NCI-H774 (cell line): ENCODE measurements at places on chromosomes 3 and 15.

GRCh38 chr3:149234671-149235245, 13.1 kb upstream of the CP start:
- DNase-seq: no peak

DNA sequence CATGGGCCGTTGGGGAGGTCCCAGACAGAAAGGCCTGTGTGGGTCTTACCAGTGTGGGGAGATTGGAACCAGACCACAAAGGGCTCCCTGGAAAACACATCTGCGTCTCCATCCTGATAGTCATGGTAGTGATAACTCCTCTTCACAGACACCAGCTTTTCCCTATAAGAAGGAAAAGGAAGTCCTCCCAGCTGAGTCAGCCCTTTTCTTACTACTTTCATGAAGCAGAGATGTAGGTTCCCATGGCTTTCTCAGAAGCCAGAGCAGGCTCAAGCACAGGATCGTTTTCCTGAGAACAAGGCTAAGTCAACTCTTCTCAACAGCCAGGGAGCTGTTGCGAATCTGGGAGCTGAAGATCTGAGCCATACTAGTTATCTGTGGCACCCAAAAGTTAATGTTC, 6.1 kb downstream of the DNASE1L3 start:
- DNase-seq: no peak

DNA sequence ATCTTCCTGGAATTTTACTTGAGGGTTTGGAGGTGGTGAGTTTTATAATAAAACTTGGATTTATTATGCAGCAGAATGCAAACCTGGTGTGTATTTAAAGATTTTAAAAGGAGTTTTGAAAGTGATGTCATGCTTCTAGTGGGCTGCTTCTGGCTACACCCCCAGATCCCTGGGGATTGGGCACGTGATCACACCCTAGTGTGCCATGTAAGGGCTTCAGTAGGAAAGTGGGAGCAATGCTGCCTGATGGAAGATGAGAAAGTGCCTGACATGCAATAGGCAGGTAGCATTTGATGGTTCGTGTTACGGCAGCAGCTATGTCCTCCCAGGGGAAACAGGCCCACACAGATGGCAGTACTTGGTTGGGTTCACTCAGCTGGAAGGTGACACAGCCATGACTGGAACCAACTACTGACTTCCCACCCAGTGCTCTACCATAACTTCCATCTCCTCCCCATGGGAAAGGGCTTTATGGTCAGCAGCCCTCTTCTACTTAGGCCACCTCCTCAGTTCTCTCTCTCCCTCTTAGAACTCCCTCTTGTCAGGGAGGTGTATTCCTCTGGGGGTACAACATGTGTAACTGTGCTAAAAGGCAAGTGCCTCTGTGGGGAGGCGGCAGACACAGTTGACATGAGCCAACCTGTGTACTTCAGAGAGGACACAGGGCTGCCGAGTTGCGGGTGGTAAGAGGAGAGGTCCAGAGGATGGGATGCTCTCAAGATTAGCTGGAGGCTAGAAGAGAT, 5.6 kb downstream of the ITPKA start:
- DNase-seq: no peak

DNA sequence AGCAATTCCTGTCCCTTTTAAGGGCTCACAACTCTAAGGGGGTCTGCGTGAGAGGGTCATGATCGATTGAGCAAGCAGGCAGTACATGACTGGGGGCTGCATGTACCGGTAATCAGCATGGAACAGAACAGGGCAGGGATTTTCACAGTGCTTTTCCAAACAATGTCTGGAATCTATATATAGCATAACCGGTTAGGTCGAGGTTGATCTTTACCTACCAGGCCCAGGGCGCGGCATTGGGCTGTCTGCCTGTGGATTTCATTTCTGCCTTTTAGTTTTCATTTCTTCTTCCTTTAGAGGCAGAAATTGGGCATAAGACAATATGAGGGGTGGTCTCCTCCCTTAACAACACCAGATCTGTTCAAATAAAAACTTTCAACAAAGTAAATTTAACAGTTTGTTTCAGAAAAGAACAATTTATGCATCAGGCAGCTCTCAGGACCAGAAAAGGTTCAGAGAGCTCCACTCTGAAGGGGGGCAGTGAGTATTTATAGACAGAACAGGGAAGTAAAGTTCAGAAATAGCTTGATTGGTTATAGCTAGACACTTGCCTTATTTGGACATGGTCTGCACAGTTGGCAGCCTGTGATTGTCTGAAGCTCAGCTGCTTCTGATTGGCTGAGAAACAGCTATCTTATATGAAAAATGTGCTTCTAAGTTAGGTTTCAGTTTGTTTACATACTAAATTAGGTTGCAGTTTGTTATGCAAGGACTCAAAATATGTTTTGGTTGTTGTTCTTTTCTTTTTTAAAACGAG, 17.2 kb upstream of the B4GALT4 start:
- DNase-seq: no peak

GRCh38 chr3:16508243-16508578, 5.3 kb downstream of the RFTN1 start:
- no peak for DNase-seq

- DNase-seq: no peak
Measured at GRCh38 chr15:61318802-61319525, 89.9 kb upstream of the RORA start.

- peak; percentile 70 for DNase-seq
Measured at GRCh38 chr3:183298701-183299153, 45.7 kb downstream of the B3GNT5 start.

DNA sequence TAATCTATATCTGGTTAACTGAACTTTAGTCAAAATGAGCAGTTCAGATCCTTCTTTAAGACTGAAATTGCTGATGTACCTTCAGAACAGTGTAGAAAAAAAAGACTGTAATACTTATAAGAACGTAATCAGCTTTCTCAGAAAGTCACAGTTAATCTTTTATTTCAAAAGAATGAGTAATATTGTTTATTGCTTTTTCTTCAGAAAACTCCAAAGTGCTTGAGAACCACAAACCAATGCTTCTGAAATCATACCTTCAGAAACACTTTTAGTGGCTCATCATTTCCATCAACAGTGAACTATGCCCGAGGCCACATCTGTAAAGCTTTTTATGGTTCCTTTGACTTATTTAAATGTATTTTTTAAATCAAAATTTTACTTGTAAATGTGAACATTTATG, 33.3 kb upstream of the CLASP2 start:
- DNase-seq: no peak

DNA sequence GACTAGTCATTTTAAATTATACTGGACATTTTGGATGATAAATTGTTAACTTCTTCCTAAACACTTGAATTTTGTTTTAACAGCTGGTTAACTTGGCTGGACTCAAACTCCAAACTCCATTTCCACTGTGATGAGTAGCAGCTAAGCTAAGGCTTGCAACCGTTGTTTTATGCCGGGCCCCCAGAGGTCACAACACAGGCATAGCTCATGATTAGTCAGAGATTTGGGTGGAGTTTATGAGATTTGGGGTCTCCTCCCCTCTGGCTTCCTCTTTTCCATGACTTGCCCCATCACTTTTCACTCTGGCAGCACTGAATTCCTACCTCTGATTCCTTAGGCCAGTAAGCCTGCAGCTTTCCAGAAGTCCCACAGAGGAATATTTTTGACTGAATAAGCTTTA, 12.8 kb downstream of the THAP10 start:
- no peak for DNase-seq

DNA sequence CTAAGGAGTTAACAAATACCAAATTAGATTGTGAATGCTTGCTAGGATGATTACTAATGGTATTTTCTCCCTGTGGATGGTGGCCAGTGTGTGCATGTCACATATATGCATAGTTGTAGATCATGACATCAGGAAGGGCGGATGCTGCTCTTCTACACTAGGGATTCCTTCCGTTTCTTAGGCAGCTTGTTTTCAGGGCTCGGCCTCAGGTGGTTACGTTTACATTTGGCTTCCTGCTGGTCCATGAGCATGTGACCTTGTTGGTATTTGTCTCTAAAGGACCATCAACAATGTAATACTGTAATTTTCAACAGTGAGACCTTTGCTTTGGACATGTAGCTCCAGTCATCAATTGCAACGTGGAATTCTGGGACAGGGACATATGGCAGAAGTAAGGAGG, 221.4 kb downstream of the NR1D2 start:
- no peak for DNase-seq

DNA sequence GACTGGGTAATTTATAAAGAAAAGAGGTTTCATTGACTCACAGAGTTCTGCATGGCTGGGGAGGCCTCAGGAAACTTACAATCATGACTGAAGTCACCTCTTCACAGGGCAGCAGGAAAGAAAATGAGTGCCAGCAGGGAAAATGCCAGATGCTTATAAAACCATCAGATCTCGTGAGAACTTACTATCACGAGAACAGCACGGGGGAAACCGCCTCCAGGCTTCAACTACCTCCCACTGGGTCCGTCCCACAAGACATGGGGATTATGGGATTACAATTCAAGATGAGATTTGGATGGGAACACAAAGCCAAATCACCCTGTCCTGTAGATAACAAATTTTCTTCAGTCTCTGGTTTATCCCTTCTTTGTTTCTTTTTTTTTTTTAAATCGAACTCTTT, 31.0 kb upstream of the AVEN start:
- DNase-seq: no peak

GRCh38 chr3:80553211-80553610, 785.4 kb upstream of the ROBO1 start:
- DNase-seq: no peak

DNA sequence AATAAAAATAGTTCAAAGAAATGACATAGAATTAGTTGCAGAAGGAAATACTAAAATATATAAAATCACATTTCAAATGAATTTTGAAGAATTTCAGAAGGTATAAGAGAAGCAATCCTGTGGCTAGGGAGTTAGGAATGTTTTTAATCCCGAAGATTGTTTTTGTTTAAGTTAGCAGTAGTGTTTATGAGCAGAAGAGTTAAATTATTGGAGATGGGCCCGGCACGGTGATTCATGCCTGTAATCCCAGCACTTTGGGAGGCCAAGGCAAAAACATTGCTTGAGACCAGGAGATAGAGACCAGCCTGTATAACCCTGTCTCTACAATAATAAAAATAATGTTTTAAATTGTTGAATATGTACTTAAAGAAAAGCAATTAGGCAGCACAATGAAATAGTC, 432.5 kb downstream of the MFSD1 start:
- no peak for DNase-seq

DNA sequence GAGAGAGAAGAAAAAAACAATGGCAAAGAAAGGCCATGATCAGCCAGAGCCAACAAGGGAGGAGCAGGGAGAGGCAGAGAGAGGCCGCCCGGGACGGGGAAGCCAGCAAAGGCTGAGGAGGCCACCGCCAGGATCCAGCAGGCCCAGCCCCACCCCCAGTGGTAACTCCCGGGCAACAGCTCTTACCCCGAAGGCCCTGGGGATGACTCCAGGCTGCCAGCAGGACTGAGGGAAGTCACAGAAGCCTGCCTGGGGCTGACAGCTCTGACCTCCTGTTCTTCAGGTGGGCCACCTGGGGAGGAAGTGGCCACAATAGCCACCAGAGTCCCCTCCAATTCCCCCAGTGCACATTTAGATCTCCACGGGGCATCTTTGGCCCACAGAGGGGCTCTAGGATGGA, 184.3 kb upstream of the LINGO1 start:
- DNase-seq: no peak

DNA sequence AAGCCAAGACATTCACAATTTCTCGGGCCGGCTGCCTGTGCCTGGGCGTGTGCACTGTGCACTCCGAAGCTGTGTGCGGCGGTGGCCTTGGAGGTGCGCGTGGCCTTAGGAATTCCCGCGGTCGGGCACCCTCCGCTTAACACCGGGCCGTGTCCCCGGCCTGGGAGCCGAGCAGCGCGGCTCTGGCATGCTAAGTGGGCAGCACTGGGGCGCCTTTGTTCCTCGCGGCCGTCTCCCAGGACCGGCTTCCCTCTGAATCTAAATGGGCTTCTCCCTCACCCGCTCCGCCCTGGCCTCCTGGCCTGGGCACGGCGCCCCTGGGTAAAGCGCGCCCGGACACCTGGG, 498 bp upstream of the ARNT2 start:
- DNase-seq: no peak

DNA sequence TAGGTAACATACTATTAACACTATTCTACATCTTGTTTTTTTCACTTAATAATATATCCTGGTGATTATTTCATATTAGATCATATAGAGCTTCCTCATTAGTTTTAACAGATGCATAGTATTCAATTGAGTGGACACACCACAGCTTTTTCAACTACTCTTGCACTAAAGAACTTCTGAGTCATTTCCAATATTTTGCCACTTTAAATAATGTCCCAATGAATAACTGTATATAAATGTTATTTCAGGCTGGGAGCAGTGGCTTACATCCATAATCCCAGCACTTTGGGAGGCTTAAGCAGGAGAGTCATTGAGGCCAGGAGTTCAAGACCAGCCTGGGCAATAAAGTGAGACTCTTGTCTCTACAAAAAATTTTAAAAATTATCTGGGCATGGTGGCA, 26.9 kb downstream of the MAP1A start:
- no peak for DNase-seq

GRCh38 chr3:11136830-11137626, 17.3 kb upstream of the HRH1 start:
- no peak for DNase-seq

- no peak for DNase-seq
Measured at GRCh38 chr3:151871639-151872468, 1.6 kb upstream of the SUCNR1 start.

DNA sequence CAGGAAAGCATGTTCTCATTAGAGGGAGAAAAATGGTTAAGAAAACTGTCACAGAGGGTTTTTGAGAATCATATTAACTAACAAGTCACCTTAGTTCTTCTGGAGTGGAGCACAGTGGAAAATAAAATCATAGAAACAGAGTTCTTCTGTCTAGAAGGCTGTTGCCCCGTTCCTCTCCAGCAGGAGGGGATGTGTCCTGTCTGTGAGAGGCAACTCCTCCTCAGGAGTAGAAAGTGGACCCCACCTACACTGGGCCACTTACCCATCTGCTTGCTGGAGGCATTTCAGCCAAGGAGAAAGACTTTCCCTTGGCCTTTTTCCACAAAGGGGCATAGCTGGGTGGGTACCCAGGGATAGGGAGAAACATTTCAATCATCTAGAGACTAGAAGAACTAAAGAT, 106.6 kb downstream of the SSR3 start:
- DNase-seq: no peak

DNA sequence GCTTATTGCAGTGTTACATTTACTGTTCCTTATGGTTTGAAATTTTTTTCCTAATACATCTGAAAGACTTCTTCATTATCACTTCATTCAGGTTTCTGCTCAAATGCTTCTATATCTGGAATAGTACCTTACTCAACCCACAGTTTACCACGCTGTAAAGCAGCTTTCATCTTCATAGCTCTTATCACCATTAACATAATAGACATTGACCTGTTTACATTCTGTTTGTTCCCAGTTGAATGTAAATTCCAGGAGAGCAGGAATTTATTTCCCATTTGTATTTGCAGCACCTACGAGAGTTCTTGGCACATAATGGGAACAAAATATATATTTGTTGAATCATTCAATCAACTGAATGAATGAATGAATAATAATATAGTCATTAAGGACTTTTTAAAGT, 844.6 kb upstream of the ROBO1 start:
- no peak for DNase-seq

- no peak for DNase-seq
Measured at GRCh38 chr3:60609446-60609845, 641.8 kb downstream of the FHIT start.

DNA sequence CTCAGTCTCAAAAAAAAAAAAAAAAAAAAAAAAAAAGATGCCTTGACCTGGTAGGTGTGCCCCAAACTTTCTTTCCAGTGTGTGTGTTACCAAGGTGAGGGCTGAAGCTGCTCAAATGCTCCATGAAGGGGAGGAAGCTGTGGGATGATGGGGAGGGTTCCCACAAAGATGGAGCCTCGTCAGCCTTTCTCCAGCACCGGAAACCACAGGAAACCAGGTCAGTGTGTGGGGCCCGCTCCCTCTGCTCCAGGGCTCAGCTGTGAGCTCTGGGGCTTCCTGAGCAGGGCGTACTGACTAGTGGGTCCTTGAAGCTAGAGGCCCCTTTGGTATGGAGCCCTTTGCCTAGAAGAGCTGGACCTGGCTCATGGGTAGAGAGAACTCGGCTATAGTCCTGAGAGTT, 681 bp upstream of the IL17RE start:
- no peak for DNase-seq
